Left ventricle myocardium superior (tissue), 1 donor: ENCODE measurements at places on chromosomes 12 and 14.

GRCh38 chr12:13208533-13209435, 12.3 kb downstream of the EMP1 start:
- DNase-seq: no peak

GRCh38 chr12:119915894-119916510, 38.9 kb upstream of the CIT start:
- DNase-seq: no peak

GRCh38 chr14:33414041-33414440, 475.4 kb downstream of the NPAS3 start:
- no peak for DNase-seq

- DNase-seq: no peak
These were observed 66.4 kb upstream of the STK38L start for GRCh38 chr12:27177706-27178105.

- DNase-seq: peak; percentile 86
These were observed 64.8 kb upstream of the PTGR2 start for GRCh38 chr14:73786636-73787485.
